Stimulated activated CD4-positive, alpha-beta T cell treated with anti-CD3 and anti-CD28 coated beads, Interleukin-15, amount 100 ng/mL, for 24 hours (primary cell): ENCODE measurements at places on chromosomes 5 and 9.
A peak's percentile ranks its signal among the peaks of the same experiment; 100 is the strongest.

GRCh38 chr5:130155345-130156011, 251.2 kb downstream of the CHSY3 start:
- no peak for DNase-seq

- no peak for DNase-seq
Observed at GRCh38 chr9:69985971-69986370, 57.7 kb upstream of the MAMDC2 start.

DNA sequence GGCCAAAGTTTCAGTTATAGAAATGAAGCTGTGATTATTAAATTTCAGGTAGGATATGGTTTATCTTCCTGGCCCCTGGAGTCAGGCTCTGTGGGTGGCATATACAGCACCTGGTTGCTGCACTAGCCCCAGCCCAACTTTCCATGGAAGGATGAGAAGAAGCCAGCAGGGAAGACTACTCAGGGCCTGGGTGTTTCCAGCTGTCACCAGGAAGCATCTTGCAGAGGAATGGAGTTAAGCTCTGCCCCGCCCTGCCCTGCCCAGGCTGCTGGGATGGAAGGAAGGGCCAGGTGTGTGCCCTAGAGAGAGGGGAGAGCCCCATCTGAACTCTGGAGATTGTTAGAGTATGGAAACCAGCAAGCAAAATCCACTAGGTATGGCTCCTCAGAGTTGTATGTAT, 42.8 kb upstream of the FAT2 start:
- DNase-seq: no peak

- DNase-seq: no peak
Observed at GRCh38 chr9:16341177-16341576, 529.3 kb downstream of the BNC2 start.

- DNase-seq: no peak
Observed at GRCh38 chr5:68345171-68345570, 129.6 kb downstream of the PIK3R1 start.

GRCh38 chr5:31866166-31866565, 227.2 kb downstream of the PDZD2 start:
- no peak for DNase-seq

DNA sequence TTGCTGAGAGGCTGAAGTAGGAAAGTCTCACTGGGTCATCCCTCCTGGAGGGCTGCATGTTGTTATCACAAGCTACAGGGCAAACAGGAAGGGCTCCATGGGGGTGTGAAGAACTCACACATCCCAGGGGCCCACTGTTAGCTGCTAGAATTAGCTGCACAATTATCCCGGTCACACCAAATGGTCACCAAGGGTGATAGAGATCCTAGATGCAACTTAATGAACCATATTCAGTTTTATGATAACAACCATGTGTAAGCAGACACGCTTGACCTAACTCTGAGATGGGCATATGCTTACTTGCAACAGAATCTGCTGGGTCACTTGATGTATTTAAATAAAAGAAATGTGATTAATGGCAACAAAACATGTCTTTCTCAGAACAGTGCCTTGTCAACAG, 143.5 kb upstream of the C6 start:
- no peak for DNase-seq

DNA sequence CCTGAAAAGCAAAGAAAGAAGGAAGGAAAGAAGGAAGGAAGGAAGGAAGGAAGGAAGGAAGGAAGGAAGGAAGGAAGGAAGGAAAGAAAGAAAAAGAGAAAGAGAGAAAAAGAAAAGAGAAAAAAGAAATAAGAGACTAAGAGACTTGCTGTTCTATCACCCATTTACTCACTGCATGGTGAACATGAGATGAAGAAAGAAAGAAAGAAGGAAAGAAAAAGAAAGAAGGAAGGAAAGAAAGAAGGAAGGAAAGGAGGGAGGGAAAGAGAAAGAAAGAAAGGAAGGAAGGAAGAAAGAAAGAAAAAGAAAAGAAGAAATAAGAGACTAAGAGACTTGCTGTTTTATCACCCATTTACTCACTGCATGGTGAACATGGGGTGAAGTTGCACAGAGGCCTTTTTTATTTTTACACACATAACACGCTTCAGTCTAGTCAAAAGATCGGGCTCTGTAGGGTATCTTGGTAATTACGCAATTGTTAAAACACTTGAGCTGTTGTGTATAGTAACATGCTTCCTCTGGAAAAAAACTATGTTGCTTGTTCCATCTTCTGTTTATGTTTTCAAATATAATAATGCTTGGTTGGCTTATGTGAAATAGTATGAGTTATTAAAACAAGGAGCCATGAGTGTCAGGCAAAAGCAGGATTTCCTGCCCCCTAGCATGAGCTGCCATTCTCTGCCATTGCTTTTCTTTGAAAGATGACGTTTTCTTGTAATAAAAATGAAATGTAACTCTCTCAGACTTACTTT, 119.3 kb upstream of the ZNF608 start:
- DNase-seq: no peak

DNA sequence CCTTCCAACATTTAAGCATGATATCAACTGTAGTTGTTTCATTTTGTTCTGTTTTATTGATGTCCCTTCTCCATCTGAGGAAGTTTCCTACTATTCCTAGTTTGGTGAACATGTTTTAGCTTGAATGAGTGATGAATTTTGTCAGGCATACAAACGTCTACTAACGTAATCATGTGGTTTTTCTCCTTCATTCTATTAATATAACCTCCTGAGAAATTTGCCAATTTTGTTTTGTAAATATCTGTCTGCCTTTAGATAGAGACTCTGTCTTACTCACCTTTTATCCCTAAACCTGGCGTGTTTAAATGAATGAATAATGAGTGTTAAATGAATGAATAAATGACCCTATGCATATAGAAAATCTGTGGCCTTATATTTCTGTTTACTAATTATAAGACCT, 26.5 kb upstream of the NREP start:
- no peak for DNase-seq

- DNase-seq: no peak
Observed at GRCh38 chr5:99814321-99815063, 720.7 kb upstream of the FAM174A start.

DNA sequence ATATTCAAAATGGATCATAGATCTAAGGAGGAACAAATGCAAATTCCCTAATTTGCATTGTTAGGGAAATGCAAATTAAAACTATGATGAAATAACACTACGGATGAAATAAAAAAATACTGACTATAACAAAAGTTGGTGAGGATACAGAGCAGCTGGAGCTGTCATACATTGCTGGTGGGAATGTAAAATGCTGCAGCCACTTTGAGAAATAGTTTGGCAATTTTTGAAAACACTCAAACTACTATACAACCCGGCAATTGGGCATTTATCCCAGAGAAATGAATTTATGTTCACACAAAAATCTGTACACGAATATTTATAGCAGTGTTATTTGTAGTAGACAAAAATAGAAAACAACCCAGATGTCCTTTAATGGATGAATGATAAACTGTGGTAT, 22.5 kb downstream of the C5orf47 start:
- no peak for DNase-seq

- DNase-seq: no peak
Observed at GRCh38 chr5:10317825-10318682, 10.4 kb upstream of the CMBL start.

GRCh38 chr5:15493501-15493900, 6.5 kb upstream of the FBXL7 start:
- no peak for DNase-seq

GRCh38 chr5:443239-444151, 519 bp downstream of the EXOC3 start:
- peak; percentile 46 for DNase-seq

GRCh38 chr9:18366184-18366583, 107.8 kb upstream of the ADAMTSL1 start:
- DNase-seq: no peak

DNA sequence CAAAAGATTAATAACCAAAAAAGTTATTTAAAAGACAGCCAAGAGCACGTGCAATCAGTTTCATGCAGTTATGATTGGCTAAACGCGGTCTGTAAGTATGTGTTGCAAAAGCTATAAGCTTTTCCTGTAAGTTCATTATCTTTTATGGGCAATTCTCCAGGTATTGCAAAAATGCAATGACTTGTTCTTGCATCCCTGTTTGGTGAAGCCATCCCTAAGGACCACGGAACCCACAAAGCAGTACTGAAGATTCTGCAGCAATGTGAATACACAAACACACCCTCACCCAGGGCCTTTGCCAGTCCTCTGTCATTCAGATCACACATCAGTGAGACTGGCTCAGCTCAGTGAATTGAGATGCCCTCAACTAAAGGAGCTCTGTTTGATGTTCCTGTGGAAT, 11.4 kb downstream of the GCNT4 start:
- no peak for DNase-seq

GRCh38 chr5:9698125-9698826, 68.1 kb upstream of the TAS2R1 start:
- DNase-seq: no peak

GRCh38 chr5:151643388-151643787, 43.3 kb downstream of the SPARC start:
- DNase-seq: no peak

DNA sequence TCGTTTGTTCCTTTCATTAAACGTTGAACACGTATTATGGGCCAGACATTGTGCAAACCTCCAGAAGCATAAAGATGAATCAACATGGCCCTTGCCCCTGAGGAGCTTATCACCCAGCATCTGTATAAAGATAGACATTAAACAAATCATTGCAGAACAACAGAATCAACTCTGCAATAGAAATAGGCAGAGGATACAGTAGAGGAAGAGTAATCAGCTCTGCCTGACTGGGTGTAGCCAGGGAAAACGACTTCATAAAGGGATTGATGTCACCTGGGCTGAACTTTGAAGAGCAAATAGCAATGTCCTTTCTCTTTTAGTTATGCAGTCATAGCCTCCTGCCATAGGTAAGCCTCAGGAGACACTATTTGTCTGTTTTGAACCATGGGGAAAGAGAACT, 13.4 kb downstream of the RGS7BP start:
- DNase-seq: no peak

GRCh38 chr9:128026255-128026772, 40.8 kb downstream of the NAIF1 start:
- peak; percentile 74 for DNase-seq

- no peak for DNase-seq
Observed at GRCh38 chr5:109450129-109450877, 40.5 kb upstream of the PJA2 start.

DNA sequence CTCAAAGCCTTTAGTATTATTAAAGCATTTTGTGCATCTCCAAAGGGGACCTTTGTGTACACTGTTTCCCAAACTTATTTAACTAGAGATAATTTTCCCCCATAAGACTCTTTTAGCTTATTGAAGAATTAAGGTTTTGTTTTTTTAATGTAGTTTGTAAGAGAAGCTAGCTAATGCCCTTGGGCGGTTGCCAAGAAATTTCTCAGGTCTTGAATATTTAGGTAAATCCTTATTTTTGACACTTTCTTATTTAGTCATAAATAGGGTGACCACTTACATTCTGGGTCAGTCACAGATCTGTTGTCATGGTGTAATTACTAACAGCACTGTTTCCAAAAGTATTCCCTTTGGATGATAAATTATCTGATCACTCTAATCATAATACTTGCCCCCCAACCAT, 27.2 kb downstream of the TNFAIP8 start:
- DNase-seq: no peak

- no peak for DNase-seq
Observed at GRCh38 chr9:119967867-119968535, 598.8 kb upstream of the BRINP1 start.

GRCh38 chr5:162174358-162174974, 106.9 kb downstream of the GABRG2 start:
- DNase-seq: no peak

GRCh38 chr5:129120158-129120581, 25.6 kb downstream of the ISOC1 start:
- DNase-seq: no peak

GRCh38 chr5:55993013-55993412, 1.8 kb downstream of the IL6ST start:
- DNase-seq: no peak

- no peak for DNase-seq
Observed at GRCh38 chr5:157983906-157984551, 125.1 kb upstream of the CLINT1 start.

DNA sequence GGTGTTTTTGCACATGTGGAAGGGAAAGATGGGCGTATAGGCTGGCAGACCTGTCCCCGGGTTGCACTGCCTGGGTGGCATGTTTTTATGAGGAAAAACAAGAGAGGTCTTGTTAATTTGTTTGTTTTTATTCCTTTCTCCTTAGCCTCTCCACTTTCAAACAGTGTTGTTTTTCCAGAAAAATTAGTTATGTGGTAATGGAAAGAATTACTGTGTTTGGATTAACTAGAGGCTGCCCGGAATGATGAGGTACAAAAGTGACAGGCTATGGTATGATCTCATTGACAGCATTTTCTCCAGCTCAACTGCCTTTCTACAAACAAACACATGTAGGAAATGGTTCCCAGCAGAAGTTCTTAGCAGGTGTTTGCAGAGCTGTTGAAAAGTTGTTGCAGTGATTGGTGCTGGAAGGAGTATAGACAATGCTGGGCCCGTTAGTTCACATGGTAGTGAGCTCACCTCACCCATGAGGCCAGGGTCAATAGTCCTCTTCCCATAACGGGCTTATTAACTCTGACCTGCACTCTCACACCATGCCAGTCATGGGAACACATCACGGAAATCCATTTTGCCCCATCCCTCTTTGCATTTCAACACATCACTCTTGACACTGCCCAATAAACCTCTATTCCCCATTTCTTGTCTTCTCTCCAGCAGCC, 111.3 kb upstream of the SAP30L start:
- DNase-seq: no peak

- DNase-seq: no peak
Observed at GRCh38 chr5:13480834-13481233, 463.7 kb downstream of the DNAH5 start.

DNA sequence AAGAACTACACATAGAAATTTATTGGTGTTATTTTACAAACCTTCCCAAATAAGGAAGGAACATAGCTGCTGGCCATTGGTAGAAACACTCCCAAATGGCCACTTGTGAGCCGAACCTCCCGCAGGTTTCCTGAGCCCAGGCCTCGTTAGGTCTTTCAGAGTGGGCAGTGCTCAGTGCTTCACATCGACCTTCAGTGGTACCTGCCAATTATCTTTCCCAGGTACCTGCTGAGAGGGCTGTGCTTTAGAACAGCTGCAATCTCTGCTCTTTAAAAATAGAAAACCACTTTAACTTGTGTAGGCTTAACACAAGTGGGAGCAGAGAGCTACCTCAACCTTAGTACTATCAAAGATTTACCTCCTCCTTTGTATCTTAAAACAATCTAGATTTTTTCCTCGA, 334.1 kb downstream of the RFX3 start:
- no peak for DNase-seq

DNA sequence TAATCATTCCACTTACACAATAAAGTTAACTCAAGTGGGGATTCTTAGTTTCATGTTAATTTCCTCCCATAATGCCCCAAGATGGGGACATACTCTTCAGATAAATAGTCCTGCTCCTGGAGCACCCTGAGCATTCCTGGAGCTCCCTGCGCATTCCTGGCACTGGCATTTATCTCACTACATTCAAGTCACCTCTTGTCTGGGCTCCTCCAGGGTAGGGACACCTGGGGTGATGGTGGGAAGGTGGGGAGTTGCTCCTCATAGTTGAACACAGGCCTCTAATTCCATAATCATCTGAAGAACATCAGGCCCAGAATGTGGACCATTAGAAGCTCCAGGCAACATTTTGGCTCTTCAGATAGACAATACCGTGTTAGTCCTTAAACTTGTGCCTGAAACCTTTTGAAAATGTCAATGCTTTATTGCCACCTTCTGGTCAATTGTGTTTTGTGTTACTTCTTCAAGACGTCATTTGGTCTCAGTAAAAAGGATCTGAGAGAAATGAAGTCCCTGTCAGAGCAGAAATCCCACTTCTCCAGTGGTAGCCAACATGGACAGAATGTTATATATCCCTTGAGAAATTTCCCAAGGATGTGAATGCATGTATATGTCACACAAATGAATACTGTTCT, 14.2 kb upstream of the AGGF1 start:
- DNase-seq: no peak

GRCh38 chr5:40001796-40002195, 577.0 kb upstream of the DAB2 start:
- no peak for DNase-seq
